Trophoblast cell (in vitro differentiated cells and primary cell): ENCODE measurements at places on chromosomes 1 and 21.

DNA sequence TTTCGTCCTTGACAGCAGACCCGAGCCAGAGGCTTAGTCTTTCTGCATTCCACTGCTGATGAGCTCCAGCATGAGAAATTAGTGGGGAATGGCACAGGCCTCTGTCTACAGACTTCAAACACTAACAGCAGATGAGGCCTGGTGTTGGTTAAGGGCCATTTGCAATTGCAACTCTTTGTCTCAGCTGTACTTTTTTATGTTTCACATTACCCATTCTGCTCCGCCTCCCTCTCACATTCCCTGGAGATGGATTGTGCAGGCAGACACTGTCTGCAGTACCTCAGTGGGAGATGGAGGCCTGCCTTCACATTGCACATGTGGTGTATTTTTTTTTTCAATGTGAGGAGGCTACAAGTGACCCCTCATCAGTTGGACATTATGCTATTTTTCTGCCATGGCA, 370.2 kb downstream of the DUSP10 start:
- peaks cover 7% of the 10 kb centered on the region for H3K4me1 ChIP-seq
- DNase-seq: no peak
- H3K4me3 ChIP-seq: no peak overlapping the region
- no peaks in the 10 kb centered on the region for H3K27me3 ChIP-seq
- H3K27ac ChIP-seq: peak overlapping the region; percentile 68

DNA sequence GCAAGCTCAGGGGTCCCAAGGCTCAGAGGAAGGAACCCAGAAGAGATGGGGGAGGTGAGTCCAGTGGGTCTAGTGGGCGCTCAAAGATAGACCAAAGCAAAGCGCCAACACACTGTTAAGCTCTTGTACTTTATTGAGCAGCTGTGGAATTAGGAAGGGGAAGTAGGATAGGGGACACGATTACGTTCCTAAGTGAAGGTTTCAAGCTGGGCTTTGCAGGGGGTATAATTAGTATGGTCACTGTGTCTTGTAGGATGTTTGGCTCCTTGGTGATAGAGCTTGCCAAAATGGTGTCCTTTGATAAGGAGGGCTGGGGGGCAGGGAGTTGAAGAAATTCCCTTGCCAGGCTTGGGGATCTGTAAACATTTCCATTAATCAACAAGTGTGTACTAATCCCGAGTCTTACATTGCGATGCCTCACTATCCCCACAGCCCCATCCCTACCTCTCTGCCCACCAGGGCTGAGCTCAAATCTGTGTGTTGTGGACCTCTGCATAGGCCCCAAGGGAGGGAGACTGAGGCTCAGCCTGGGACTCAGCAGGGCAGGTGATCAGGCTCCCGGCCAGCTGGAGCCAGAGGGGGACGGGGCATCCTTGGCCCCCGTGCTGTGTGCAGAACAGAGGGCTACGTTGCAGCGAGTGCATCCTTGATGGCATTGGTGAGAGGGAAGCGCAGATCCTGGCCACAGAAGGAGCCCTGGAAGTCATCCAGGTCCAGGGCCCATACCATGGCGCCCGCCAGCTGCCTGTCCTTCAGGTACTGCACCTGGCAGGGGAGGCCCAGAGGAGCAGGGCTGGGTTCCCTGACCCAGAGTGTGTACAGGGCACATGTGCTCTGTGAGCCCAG, 3.4 kb upstream of the MYBPH start:
- no peak for DNase-seq
- no peaks in the 10 kb centered on the region for H3K27me3 ChIP-seq
- no peaks in the 10 kb centered on the region for H3K36me3 ChIP-seq
- no peak overlapping the region for H3K4me3 ChIP-seq
- H3K4me1 ChIP-seq: no peaks in the 10 kb centered on the region

DNA sequence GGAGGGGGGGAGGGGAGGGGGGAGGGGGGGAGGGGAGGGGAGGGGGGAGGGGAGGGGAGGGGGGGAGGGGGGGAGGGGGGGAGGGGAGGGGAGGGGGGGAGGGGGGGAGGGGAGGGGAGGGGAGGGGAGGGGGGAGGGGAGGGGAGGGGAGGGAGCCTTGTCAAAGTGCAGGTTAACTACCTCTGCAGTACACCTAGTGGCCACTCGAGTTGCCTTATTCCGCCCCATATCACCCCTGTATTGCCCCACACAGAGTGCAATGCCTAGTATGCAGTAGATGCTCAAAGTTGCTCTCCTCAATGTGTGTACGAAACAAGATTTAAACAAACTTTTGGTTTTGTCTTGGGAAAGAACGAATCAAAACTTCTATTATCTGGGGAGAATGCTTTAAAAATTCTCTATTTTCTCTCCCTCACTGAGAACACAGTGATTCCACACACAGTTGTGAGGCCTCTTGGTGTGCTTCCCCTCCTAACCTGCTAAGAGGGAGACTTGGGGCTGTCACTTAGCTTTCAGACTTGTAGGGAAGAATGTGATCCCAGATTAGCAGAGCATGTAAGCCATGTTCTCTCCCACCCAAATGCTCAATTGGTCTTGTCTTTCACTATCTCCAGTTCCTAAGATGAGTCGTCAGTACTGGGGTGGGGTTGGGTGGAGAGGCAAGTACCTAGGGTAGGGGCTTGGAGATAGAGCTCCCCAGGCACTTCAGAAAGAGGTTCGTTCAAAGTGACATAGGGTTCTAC, 79.7 kb upstream of the MAP10 start:
- H3K27ac ChIP-seq: peak overlapping the region; percentile 73
- H3K4me3 ChIP-seq: no peak overlapping the region
- no peak for DNase-seq
- H3K4me1 ChIP-seq: peaks cover 14% of the 10 kb centered on the region

DNA sequence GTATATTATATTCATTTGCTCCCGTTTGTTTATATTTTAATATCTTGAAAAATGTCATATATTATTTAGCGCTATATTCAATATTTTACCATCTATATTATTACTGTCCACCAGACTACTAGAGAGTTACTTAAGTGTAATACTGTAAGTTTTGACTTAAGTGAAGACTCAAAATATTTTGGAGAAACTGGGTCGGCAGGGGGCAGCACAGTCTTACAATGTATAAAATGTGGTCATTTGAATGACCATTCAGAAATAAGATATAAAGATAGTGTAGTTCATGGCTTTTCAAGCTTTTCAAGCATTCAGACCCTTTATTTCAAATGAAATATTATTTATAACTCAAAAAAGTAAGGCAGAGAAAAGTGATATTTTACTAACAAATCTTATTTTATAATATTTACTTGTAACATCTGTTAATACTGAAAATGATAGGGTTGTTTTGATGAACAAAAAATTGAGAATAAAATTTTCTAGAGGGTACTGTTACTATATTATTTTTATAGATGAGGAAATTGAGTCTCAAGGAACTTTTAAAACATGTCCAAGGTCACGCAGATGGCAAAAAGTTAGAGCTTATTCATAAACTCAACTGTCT, 89.0 kb upstream of the SERTAD4 start:
- no peak overlapping the region for H3K27ac ChIP-seq
- no peak overlapping the region for H3K4me3 ChIP-seq
- peak; percentile 85 for DNase-seq
- H3K27me3 ChIP-seq: no peaks in the 10 kb centered on the region

GRCh38 chr1:158153179-158153578, 27.5 kb upstream of the CD1D start:
- H3K4me1 ChIP-seq: peaks cover 4% of the 10 kb centered on the region
- H3K27ac ChIP-seq: no peak overlapping the region
- DNase-seq: no peak
- H3K27me3 ChIP-seq: no peaks in the 10 kb centered on the region

GRCh38 chr1:230739564-230740290, 7.5 kb upstream of the CAPN9 start:
- no peaks in the 10 kb centered on the region for H3K27me3 ChIP-seq
- H3K36me3 ChIP-seq: no peaks in the 10 kb centered on the region
- H3K27ac ChIP-seq: no peak overlapping the region
- DNase-seq: no peak
- peaks cover 5% of the 10 kb centered on the region for H3K4me1 ChIP-seq
- no peak overlapping the region for H3K4me3 ChIP-seq

DNA sequence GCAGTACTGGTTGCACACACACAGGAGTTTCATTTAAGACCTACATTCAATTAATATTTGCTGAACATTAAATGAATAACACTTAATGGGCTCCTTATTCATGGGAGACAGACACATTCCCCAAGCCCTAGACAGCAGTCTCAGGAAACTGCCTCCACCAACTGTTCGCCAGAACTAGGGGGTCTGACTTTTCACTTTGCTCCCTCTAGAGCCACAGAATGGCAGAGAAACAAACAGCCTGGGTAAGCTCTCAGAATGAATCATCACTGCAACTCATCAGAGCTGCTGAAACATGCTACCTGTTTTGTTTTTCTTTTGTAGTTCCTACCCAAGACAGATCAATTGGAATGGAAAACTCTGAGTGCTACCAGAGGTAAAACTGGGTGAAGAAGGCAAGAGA, 31.7 kb downstream of the ELK4 start:
- H3K4me1 ChIP-seq: peaks cover 5% of the 10 kb centered on the region
- no peaks in the 10 kb centered on the region for H3K27me3 ChIP-seq
- H3K4me3 ChIP-seq: no peak overlapping the region
- peaks cover 2% of the 10 kb centered on the region for H3K36me3 ChIP-seq
- no peak for DNase-seq

DNA sequence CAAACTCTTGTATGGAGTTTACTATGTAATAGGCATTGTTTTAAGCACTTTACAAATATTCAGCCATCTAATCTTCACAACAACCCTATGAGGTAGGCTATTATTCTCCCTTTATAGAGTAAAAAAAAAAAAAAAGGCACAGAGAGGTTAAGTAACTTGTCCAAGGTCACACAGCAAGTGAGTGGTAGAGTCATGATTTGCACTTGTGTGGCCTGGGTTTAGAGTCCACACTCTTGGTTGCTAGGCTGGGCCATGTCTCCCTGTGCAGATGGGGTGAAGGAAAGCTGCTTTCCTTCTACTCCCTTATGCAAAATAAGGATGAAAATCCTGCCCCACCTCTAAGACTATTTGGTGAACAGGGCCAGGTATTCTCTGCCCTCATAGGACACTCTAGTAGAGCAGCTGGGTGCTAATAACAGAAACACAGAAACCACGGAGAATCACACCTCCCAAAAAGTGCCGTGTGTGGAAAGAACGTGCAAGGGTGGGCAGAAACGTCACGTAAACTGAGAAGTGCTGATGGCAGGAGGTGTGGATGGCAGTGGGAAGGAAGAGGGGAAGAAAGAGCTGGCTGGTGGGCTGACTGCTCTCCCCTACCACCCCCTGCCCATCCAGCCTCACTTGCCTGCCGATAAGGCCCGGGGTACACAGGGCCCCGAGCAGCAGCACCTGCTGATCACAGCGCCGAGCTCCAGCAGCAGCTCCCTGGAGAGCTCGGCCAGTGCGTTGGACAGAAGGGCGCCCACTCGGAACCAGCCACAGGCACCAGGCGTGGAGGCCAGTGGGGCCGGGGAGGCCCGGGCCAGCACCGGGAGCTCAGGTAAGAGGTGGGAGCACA, 28.3 kb upstream of the VPS13D start:
- H3K27me3 ChIP-seq: no peaks in the 10 kb centered on the region
- H3K27ac ChIP-seq: no peak overlapping the region
- H3K4me3 ChIP-seq: no peak overlapping the region
- no peak for DNase-seq
- H3K36me3 ChIP-seq: no peaks in the 10 kb centered on the region

DNA sequence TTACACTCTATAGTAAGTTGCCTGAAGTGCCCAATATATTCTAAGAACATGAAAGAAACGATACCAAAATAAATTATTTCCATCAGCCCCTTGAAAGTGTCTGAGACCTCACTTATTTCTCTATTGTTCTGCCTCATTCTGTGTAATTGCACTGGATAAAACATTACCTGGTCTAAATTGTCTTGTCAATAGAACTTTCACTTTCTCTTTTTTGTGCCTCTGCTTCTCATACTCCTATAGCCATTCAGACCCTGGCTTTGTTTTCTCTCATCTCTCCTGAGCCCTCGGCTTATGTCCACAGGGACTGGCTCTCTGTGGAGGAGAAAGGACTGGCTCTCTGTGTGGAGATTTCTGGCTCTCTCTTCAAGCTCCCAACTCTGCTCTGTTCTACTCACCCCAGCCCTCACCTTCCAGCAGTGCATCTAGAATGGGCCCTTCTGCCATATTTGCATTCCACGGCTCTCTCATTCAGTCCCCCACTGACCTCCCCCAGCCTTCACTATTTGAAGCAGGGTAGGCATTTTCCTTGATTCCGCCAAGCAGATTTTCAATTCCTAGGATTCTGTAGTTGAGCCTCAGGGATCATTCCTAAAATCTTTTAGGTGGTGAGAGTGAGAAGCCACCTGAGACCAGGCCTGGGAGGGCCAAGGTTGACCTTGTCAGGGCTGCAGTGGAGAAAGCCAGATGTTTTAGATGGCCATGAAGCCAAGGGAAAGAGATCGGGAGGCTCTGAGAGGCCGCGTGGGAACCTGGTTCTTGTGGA, 15.9 kb upstream of the GALNT2 start:
- peak; percentile 56 for DNase-seq
- H3K27ac ChIP-seq: no peak overlapping the region
- H3K36me3 ChIP-seq: no peaks in the 10 kb centered on the region
- H3K4me1 ChIP-seq: no peaks in the 10 kb centered on the region
- no peak overlapping the region for H3K4me3 ChIP-seq
- H3K27me3 ChIP-seq: no peaks in the 10 kb centered on the region

GRCh38 chr1:26558685-26559048, 29.1 kb downstream of the RPS6KA1 start:
- no peaks in the 10 kb centered on the region for H3K27me3 ChIP-seq
- peaks cover 41% of the 10 kb centered on the region for H3K36me3 ChIP-seq
- H3K4me1 ChIP-seq: no peaks in the 10 kb centered on the region

DNA sequence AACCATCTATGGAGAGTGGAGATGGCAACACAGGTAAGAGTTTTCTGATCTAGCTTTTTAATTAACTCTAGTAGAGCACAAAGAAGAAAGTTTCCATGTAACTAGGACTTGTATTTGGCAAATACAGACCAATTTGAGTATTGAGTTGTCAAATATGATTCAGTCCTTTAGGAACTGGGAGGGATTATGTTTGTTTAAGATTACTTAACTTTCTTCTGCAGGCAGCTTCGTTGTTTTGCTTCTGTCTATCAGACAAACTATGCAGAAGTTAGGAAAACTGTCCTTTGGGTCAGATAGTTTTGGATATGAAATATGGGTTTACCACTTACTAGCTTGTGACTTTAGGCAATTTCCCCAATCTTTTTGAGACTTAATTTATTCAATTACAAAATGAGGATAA, 111.8 kb downstream of the POU2F1 start:
- no peak overlapping the region for H3K4me3 ChIP-seq
- H3K27me3 ChIP-seq: no peaks in the 10 kb centered on the region
- no peak for DNase-seq
- no peak overlapping the region for H3K27ac ChIP-seq

DNA sequence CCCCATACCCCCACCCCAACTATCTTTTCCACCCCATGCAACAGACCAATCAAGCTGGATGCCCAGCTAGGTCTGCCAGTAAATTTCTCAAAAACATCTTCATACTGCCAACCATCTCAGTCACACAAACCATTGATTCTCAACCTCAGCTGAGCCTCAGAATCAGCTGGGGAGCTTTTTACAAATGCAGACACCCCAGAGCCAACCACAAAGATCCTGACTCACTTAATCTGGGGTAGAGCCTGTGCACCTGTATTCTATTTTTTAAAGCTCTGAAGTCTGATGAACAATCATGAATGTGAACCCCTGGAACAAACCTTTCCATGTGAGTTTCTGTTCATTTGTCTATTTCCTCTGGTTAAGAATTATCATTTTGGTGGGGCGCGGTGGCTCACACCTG, 66.0 kb downstream of the ZNF281 start:
- H3K36me3 ChIP-seq: no peaks in the 10 kb centered on the region
- DNase-seq: no peak
- no peak overlapping the region for H3K4me3 ChIP-seq
- H3K27ac ChIP-seq: no peak overlapping the region

GRCh38 chr1:204277563-204278219, 63.9 kb upstream of the GOLT1A start:
- H3K4me3 ChIP-seq: no peak overlapping the region
